ENCODE measurements at places on chromosomes 7 and 10. TPM values are rescaled to one million over a fixed set of nuclear protein-coding genes. Genes with fewer than 3 reads are reported as not detected.

Gene PNLIP
- total RNA-seq, result not detected

Gene GRM3
- total RNA-seq, result not detected

Gene CTAGE4
- 0.17 TPM for total RNA-seq

Gene GRB10
- 11.6 TPM for total RNA-seq

Gene TAS2R3
- not detected for total RNA-seq

Gene DOCK4
- 46.6 TPM for total RNA-seq

Gene ACSM6
- total RNA-seq, result not detected

Gene TRIM24
- total RNA-seq, result 15.8 TPM

Measured in HT1080 (cell line).